Aorta (tissue), 5 donors: ENCODE measurements at places on chromosomes 3 and 15. TPM values are rescaled to one million over a fixed set of nuclear protein-coding genes. Genes with fewer than 3 reads are reported as not detected.

DAZL gene
- polyA plus RNA-seq, result not detected

DNA sequence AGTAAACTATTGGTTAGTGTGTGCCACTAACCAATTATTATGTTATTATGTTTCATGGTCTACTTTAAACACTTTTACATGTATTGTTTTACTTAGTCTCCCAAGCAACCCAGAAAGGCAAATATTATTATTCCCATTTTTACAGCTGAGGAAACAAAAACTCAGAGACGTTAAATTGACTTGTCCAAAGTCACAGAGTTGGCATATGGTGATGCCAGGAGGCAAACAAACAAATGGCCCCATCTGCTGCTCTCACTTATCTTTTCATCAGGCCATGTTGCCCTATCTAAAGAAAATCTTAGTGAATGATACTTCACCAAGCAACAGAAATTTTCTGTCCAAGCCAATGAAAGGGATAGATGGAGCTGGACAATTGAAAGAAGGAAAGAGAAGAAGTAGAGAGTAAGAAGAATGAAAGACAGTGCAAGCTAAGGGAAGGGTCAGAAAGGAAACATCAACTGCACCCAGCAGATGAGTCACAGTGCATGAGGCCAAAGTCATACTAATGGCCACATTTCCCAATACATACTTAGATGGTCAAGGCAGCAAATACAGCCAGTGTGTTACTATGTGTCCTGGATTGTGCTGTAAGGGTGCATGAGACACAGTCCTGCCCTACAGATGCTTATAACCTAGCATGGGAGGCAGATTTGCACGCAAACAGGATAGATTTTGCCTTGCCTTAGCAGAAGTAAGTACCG lies 266.9 kb downstream of the KCNMB2 start:
- DNase-seq, result no peak

DNA sequence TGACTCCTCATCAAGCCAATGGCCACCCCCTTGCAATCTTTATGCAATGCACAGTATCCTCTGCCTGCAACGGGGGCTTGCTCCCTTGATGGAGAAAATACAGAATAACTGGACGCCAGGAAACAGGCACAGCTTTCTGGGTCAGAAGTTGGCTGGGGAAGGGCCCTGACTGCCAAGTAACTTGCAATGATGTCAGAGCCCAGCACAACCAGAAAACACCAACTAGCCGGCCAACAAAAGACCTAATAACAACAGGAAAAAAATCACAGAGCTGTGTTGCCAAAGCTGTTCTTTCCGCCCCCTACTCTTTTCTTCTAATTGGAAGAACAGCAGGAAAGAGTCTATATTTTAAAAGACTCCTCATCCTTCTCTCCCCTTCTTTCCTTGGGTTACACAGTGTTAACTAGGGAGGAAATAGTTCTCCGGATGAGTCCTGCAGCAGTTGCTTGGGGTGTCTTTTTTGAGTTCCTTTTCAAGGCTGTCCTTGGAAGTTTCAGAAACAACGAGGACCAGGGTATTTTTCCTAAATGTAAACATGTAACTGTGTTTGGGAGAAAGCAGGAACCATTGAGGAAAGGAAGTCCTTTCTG lies 1.4 kb upstream of the SEMA6D start:
- DNase-seq, result no peak

ISLR2 gene
- polyA plus RNA-seq, result 0.13 TPM

GRCh38 chr15:78208887-78209645 lies 25.3 kb downstream of the ACSBG1 start:
- DNase-seq, result no peak

- DNase-seq, result no peak
Measured at GRCh38 chr3:152197937-152198336, 70.8 kb upstream of the MBNL1 start.

DNA sequence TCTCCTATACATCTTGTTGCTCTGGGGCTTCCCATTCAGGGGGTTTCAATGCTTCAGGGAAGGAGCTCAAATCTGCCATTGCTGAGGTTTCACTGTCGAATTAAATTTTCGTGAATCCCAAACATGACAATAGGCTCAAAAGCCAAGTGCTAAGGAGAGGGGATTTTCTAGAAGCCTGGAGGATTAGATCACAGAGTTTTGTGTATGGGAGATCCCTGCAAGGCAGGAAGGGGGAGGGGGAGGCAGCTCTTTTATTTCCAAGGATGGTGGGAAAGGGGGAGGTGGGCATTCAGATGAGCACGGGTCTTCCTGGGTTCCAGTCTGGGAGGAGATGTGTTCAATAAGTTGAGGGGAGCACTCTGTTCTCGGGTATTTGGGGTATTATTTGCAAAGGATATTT lies 69.9 kb upstream of the DLG1 start:
- no peak for DNase-seq

DNA sequence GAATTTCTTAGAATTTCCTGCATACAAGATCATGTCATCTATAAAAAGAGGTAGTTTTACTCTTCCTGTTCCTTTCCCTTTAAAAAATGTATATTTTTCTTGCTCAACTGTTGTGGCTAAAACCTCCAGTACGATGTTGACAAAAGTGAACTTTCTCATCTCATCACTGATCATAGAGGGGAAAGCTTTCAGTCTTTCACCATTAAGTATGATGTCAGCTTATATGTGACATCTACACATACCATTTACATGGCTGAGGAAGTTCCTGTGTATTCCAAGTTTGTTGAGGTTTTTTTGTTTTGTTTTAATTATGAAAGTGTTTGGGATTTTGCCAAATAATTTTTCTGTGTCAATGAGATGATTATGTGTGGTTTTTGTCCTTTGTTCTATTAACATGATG lies 173.6 kb downstream of the PLD1 start:
- no peak for DNase-seq

DNA sequence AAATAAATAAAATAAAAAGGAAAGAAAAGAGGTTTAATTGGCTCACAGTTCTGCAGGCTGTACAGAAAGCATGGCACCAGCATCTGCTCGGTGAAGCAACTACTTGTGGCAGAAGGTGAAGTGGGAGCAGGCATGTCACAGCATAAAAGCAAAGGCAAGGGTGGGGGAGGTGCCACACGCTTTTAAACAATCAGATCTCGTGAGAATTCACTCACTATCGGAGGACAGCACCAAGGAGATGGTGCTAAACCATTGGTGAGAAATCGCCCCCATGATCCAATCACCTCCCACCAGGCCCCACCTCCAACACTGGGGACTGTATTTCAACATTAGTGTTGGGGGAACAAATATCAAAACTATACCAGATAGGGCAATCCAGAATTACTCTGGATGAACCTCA lies 15.3 kb downstream of the SCG3 start:
- DNase-seq, result no peak

DNA sequence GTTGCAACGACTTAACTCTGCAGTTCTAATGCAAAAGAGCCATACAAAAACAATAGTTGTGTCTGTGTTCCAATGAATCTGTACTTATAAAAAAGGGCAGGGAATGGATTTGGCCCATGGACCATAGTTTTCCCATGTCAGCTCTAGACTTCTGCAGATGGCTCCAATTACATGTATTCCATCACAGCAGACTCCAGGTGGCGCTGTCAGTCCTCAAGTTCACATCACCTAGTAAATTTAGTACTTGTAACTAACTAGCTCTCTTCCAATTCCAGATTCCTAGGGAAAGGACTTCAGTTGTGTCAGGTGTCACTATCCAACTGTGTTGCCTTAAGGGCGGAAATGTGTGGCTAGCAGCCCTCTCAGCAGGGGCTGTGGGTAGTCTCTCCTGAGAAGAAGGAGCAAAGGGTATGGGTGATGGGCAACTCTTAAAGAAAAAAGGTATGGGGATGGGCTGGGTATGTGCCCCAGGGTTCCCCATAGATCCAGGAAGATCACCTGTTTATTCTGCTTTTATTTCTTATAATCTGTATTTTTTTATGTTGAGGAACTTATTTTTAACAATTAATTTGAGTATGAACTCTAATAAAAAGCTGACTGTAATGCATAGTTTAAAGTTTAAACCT lies 36.2 kb downstream of the BBS4 start:
- peak; percentile 75 for DNase-seq

PTPRG gene
- polyA plus RNA-seq, result 5.3 TPM

DNA sequence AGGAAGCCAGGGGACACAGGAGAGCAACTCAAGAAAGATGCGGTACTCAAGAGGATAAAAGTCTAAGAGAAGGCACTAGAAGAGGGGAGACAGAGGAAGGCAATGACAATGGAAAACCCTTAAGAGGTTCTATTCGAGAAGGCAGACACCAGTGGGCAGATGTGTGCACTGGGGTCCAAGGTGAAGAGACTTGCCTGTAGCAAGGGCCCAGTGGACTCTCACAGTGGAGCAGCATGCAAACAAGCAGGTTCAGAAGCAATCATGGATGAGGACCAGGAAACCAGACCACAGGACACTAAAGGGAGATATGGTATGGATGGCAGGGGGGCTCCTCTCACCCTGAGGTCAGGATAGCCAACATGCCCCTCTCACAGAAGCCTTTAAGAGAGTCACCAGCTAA lies 2.7 kb downstream of the ADCY5 start:
- peak; percentile 22 for DNase-seq

TTC21A gene
- 15.0 TPM for polyA plus RNA-seq

GRCh38 chr15:77839970-77840905 lies 207.5 kb upstream of the LINGO1 start:
- peak; percentile 28 for DNase-seq

- no peak for DNase-seq
Measured at GRCh38 chr3:196813903-196814302, 53.8 kb upstream of the SENP5 start.

EHHADH gene
- 5.1 TPM for polyA plus RNA-seq

- no peak for DNase-seq
Measured at GRCh38 chr3:195612075-195612800, 28.5 kb upstream of the APOD start.

- no peak for DNase-seq
Measured at GRCh38 chr3:181932039-181932438, 220.3 kb downstream of the SOX2 start.

DNA sequence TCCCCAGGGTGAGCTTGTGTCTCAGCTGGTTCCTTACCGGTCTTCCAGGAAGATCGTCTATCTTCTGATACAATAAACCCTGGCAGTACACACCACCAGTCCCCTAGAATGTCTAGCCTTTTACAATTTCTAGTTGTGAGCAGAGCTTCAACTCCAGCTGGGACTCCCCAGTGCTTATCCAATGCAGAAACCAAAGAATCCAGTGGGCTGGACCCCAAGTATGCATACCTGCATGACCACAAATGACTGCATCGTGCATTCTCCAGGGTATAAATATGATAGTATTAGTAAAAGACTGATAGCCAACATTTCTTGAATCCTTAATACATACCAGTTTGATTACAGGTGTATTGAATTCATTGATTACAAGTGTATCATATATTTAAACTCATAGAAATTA lies 176.0 kb downstream of the SATB1 start:
- DNase-seq, result no peak

GRCh38 chr15:33405096-33405495 lies 94.3 kb downstream of the RYR3 start:
- DNase-seq, result no peak

- no peak for DNase-seq
Measured at GRCh38 chr3:64355401-64355807, 130.1 kb upstream of the PRICKLE2 start.

DNA sequence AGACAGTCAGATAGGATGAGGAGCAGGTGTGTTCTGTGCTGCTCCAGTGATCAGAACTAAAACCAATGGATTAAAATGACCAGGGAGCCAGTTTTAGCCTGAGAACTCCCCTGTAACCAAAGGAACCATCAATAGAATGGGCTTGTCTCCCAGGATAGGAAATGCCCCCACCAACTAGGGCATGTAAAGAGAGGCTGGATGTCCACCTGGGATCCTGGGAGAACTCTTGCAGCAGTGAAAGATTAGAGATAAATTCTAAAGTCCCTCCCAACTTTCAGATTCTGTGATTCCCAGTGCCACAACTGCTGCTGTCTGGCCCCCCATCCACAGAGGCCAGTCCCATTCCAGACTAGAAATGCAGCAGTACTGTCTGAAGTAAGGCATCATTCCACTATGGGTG lies 33.8 kb downstream of the HDC start:
- no peak for DNase-seq

- DNase-seq, result no peak
Measured at GRCh38 chr3:179743913-179744312, 91.1 kb downstream of the USP13 start.

DNA sequence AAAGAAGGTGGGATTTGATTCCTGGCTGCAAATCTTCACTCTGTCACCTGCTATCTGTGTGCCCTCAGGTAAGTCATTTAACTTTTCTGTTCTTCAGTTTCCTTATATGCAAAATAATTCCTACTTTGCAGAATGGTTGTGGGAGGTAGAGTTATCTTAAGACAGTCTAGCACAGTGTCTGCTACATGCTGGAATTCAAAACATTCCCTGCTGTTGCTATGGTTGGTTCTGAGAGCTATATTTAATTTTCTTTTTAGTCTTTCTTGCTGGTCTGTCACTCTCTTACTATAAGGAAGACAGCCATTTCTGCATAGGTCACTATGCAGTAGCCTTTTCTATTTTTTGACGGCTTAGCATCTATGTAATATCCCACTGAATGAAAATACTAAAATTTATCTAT lies 4.0 kb upstream of the ADPGK start:
- no peak for DNase-seq

DNA sequence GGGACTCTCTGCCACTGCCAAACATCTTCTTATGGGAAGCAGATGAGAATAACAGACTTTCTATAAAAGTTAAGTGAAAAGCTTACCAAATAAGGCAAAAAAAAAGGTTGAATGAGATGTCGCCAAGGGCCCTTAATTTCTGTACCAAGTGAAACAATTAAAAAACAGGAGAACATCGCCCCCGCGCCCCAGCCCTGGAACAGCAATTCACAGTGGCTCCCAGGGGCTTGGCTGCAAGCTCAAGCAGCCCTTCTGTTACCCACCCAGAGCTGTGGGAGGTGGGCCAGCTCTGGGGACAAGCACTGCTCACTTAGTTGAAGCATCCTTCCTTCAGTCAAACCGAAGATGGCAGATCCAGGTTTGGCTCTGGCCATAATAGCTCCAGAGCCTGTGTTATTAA lies 208.0 kb downstream of the ERC2 start:
- DNase-seq, result no peak

PLIN1 gene
- polyA plus RNA-seq, result 2.3 TPM

GRCh38 chr3:40009991-40010390 lies 200.6 kb downstream of the MYRIP start:
- no peak for DNase-seq

DNA sequence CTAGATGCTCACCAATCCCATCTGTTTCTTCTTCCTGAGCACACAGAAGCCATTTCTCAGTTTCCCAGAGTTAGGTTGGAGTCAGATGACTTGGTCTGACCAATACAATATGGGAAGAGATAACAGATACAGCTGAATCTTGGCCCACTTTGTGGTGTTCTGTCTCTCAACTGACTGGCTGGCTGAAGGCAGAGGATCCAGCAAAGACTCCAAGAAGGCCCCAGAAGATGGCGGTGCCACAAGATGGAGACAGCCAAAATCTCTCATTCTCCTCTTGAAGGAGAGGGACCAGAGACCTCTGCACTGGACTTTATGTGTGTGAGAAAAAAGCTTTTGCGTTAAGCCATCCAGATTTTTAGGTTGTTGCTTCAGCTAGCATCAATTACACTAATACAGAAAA lies 8.2 kb upstream of the OXSR1 start:
- no peak for DNase-seq

GRCh38 chr3:180280555-180280954 lies 243.8 kb upstream of the PEX5L start:
- no peak for DNase-seq

- DNase-seq, result no peak
Measured at GRCh38 chr3:48596676-48597407, 1.7 kb upstream of the COL7A1 start.

- no peak for DNase-seq
Measured at GRCh38 chr15:78049691-78050440, 27.6 kb downstream of the TBC1D2B start.

GRCh38 chr15:89129123-89129815 lies 41.0 kb downstream of the ABHD2 start:
- DNase-seq, result no peak

TAGLN3 gene
- not detected for polyA plus RNA-seq

- no peak for DNase-seq
Measured at GRCh38 chr3:74273555-74274402, 340.7 kb downstream of the CNTN3 start.
